ENCODE measurements at places on chromosomes 1 and 21.

DNA sequence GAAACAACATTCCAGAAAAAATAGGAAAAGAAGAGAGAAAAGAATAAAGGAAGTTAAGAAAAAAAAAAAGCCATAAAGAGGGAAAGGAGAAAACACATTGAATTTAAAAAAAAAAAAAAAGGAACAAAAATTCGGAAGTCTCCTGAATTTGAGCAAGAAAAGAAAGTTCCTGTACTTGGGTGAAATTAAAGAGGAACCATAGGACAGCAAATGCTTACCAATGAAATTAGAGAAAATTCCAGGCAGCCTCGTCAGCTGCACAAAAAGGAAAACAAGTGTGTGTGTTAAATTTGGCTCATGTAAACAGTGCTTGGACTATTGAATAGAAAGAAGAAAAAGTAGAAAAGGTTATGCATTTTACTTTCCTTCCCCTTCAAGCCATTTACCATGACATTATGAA lies 4.9 kb downstream of the IL12RB2 start:
- DNase-seq: no peak

GRCh38 chr1:8016210-8016894 lies 9.8 kb downstream of the ERRFI1 start:
- no peak for DNase-seq

DNA sequence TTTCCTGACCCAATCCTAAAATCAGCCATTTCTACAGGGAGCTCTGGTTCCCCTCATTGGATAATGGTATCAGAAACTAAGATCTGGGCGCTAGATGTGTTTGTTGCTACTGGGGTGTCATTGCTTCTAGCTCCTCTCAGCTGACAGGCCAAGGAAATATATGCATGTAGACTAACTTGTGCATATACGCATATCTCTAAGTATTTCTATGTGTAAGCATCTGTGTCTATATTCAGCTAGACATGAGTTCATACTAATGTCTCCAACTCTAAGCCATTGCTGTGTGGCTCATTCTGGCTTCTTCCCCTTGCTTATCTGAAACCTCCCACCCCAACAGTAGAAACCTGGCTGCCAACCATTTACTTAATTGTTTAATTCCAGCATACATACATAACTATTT lies 130.3 kb upstream of the MAGI3 start:
- no peak for DNase-seq

- no peak for DNase-seq
Observed at GRCh38 chr1:84350550-84350949, 47.7 kb upstream of the DNASE2B start.

DNA sequence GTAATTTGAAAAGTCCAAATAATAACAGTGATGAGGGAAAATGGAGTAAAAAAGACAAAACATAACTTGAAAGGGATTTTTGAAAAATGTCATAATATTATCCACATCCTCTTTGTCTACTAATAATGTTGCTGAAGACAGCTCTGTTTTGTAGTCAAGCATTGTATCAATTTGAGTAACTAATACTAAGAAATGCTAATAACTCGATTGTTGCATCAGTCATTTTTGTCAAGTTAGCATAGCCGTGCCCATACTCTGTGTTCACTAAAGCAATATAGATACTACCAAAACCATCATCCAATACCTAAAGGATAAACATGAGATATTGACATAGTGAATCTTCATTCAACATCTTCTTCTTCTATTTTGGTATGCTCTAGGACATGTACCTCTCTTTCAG lies 17.3 kb downstream of the PDC start:
- DNase-seq: no peak

- no peak for DNase-seq
Observed at GRCh38 chr1:37868466-37868865, 9.1 kb upstream of the MTF1 start.

DNA sequence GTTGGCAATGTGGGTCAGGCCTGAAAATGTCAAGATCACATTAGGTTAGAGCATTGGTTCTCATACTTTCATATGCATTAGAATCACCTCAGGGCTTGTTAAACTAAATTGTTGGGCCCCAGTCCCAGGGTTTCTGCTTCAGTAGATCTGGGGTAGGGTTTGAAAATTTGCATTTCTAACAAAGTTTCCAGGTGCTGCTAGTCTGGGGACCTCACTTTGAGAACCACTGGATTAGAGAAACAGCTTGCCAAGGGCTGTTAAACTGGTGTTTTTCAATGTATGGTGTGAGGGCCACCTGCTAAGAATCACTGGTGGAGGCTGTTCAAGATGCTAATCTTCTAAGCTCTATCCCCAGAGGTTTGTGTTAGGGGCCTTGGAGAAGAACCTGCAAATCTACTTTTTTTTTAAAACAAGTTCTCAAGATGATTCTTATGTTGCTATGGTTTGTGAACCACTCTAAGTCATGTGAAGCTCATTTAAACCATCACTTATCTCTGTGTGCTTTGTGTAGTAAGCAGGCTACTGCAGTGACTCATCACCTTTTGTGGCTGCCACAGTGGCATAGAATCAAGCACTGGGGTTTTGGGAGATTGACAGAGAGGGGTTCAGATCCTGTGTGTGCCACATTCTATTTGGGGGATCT lies 152.2 kb downstream of the S1PR1 start:
- no peak for DNase-seq

DNA sequence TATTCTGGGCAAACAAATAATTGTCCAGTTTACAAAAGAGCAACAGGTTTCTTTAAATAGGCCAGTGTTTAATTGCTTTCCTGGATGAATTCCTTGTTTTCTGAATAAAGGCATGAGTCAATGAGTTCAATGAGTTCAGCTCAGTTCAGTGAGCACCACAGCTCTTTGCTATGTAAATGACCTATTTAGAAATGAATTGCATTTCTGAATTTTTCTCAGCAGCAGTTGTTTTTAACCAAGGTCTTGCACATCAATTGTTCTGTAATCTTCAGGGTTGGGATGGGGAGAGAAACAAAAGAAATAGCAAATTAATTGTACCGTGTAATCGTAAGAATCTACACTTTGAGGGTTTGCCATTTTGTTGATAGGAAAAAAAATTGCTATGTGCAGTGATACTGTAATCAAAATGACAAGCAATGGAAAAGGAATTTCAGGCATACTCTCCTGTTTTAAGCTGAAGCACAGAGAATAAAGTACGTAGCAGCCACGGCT lies 45.7 kb downstream of the MIS18A start:
- no peak for DNase-seq

DNA sequence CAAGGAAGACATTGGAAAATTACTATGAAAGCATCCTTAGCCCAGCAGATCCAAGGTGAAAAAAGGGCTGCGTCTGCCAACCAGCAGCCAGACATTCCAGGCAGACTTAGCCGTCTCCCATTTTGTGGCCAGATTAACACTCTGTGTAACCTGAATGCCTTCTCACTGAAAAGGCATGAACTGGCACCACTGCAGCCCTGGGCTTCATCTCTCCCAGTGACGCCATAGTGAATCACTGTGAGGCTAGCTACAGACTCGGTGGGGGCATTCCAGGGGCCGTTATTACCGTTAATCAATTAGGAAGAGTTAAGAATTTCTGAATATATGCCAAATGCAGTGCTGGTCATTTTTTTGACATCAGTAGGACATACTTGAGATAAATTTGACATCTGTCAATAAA lies 627.4 kb downstream of the LMO4 start:
- DNase-seq: no peak

DNA sequence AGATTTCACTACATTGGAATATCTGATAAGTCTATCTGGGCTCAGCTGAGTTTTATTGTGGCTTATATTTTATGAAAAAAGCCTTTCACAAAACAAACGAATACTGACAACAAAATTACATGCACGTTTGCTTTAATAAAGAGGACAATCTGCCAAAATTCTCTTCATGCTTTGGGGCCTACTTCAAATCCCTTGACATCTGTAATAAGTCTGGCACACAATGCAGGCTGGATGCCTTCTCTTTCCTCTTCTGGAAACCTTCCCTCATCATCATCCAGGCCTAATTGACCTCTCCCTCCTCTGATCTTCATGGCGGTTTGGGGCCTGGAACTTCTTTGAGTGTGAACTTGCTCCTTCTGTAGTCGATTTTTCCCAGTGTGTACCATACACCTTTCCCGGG lies 70.3 kb downstream of the MAP10 start:
- DNase-seq: no peak

DNA sequence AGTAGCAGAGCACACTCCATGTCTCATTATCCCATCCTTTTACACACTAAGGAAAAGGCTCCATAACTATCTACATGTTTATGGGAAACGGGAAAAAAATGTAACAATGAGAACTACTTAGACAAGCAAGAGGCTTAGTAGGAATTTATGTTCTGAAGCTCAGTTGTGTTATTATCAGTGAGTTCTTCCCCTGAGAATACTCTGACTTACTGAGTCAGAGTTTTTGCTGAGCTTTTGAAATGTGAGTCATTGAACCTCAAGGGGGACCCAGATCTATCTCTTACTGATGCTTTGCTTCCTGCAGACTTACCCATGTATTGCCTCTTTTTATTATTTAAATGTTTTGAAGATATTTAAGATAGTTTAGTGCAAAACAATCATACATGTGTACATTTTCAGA lies 20.1 kb downstream of the CFHR5 start:
- DNase-seq: no peak

DNA sequence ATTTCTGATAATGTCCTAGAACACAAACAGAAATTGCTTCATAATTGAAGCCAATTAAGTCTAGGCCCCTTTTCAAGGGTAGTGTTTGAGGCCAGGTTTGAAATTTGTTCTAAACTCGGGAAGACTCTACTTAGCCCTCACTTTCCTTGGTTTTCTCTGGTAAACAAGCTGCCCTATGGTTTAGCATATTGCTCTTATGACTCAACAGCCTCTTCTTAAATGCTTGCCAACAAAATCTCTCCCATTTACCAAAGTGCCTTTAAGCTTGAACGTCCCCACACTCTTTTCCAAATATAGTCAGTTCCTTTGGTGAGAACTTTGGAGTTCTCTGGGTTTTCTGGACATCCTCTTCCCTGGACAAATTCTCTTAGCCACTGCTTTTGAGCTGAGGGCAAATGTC lies 5.8 kb upstream of the LCE6A start:
- DNase-seq: no peak

- DNase-seq: no peak
Observed at GRCh38 chr1:145979746-145980456, 15.4 kb downstream of the POLR3GL start.

- DNase-seq: no peak
Observed at GRCh38 chr1:14880456-14881316, 272.9 kb upstream of the TMEM51 start.

GRCh38 chr21:45093035-45093532 lies 18.7 kb downstream of the ADARB1 start:
- DNase-seq: no peak

DNA sequence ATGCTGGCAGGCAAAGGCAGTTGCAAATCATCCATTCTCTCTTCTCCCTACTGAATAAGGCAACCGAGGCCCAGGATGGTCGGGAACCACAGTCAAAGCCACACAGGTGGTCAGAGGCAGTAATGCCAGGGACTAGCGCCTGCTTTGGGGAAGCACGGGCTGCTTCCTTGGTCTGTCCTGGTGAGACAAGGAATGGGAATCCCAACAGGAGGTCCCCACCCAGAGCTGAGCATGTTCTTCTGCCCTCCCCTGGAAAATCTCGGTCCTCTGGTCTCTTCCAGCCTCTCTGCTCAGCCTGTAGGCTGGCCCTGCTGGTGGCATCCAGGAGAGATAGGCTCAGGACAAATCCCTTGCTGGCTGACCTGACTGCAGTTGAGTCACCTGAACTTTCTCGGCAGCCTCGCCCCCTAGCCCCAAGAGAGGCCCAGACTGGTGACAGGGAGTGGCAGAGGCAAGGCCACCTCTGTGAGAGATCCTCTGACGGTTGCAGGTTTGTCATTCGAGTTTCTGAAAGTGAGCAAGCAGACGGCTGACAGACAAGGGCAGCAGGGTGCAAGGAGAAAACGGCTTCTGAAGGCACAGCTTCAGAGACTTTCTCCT lies 5.8 kb downstream of the OLIG1 start:
- no peak for DNase-seq

GRCh38 chr1:213464786-213465460 lies 413.9 kb downstream of the RPS6KC1 start:
- no peak for DNase-seq

DNA sequence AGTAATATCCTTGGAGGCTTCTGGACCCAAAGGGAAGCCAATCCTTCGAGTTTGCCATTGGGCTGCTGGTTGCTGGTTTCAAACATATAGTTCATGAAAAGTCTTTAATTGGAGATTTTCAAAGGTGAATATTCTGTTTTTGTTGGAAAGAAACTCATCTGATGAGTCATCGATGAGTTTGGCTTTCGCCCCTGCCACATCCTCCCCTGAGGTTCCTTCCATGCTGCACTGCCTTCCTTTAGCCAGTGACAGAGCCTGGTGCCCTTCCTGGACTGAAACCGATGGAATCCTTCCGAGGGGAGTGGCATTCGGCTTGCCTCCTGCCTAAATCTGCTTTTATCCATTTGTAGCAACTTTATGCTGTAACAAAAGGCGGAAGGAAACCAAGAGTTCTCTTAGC lies 550.0 kb downstream of the KIF26B start:
- DNase-seq: no peak

GRCh38 chr1:18299441-18300338 lies 181.0 kb upstream of the KLHDC7A start:
- peak; percentile 13 for DNase-seq

GRCh38 chr1:108686614-108687313 lies 5.3 kb upstream of the PRPF38B start:
- no peak for DNase-seq

DNA sequence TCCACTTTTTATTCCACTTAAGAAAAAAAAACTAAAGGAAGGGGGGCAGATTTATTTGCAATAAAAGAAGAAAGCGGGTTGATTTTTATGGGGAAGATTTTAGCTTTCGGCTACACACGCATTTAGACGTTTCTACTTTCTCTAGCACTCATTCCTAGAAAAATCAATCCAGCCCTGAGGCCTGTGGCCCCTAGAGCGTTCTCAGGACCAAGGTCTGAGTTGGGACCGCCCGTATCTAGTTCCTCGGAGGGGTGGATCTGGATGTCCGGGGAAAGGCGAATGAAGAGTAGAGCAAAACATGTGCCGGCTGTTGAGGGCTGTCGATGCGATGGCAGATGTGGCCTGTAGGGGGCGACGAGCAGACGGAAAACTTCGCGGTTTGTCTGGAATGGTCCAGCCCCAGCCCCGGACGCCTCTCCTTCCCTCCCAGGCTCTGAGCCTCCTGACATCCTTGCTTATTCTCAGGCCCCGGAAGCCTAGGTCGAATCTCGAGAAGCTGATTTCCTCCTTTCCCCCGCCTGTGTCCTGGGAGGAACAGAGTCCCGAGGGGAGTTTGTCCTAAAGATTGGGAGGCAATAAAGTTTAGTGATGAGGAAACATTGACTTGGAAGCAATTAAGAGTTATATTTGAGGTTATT lies 5.2 kb downstream of the FOXD3 start:
- peak; percentile 90 for DNase-seq

DNA sequence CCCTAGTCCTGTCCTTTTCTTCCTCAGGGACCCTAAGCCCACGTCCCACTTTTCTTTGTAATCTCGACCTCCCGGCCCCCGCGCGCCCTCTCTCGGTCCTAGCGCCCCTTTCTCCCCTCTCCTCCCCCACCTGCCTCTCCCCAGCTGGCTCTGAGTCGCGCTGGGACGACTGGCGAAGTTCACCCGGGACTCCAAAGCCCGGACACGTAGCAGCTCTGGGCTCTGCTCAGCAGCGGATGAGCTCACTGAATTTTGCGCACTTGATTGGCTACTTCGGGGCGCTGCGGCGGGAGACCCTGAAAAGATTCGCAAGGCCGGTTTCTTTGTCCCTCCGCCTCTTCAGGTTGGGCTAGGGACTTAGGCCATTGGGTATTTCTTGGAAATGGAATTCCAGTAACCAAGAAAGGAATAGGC lies 16.3 kb upstream of the ACKR1 start:
- DNase-seq: peak; percentile 67

GRCh38 chr1:92759361-92759760 lies 25.5 kb downstream of the EVI5 start:
- DNase-seq: no peak

- DNase-seq: no peak
Observed at GRCh38 chr1:205766038-205766437, 9.2 kb downstream of the RAB29 start.

Measured in neural crest cell (in vitro differentiated cells).